ENCODE measurements at places on chromosomes 7 and 10.
A peak's percentile ranks its signal among the peaks of the same experiment; 100 is the strongest.

DNA sequence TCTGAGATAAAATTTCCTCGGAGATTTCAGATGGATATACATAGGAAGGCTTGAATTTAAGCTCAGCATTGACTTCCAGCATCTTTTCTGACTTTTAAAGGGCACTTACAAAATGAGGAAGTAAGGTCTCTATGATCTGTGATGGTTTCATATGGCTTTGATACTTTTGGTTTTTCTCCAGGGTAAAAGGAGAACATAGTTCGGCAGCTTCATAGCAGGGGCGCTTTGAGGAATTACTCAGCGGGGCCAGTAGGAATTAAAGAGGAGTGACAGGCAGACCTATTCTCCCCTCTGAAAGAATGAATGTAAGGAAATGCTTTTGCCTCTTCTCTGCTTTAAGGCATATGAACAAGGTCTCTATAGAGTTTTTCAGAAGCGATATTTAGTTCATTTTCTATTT is 80.0 kb upstream of the PCDH15 start:
- DNase-seq = peak; percentile 19

DNA sequence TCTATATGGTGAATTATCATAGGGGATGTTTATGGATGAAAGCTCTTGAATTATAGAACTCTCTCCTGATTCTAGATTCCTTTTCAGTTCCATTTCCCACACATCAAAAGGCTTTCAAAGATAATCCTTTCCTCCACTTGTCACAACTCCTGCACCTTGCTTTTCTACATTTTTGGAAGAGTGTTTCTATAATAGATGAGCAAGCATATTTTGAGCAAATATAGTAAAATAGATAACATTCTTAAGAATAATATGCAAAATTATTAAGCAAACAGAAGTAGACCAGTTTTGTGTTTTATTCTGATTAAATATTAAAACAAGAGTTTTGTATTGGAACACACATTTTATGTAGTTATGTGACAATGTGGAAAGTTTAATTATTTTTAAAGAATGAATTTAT is 340.7 kb downstream of the EXOC4 start:
- DNase-seq = no peak

GRCh38 chr7:30837581-30837980 is 66.4 kb downstream of the MINDY4 start:
- no peak for DNase-seq

- no peak for DNase-seq
These were observed 182.9 kb downstream of the EBF3 start for GRCh38 chr10:129780901-129781795.

DNA sequence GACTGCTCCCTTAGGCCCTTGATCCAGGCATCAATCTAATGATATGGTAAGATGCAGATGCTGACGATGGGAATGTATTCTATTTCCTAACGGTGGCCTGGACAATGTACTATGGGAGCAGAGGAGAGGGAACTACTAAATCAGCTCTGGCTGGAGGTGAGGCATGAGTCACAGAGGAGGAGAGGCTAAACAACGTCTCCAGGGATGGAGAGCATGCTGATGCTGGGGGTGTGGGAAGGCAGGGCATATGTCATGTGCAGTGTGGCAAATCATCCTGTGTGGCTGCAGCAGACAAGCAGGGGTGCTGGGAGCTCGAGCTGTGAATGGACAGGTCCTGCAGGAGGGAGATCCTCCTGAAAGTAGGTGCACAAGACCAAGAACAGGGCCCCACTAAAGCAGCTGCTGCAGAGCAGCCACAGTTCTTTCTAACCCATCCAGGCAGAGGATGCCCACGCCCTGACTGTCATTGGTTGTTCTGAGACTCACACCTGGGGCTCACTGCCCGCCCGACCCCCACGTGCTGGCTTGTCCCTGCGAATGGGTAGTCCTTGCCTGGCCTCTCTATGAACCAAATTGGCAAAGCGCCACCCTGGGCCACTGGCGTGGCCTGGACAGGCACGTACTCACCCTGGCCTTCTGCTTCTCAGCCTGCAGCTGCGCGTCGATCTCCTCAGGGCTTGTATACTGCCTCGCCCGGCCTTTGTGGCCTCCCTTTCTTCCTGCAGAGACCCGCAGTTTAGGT is 4.0 kb downstream of the PDAP1 start:
- no peak for DNase-seq
